ENCODE measurements at places on chromosomes 2 and 18.

DNA sequence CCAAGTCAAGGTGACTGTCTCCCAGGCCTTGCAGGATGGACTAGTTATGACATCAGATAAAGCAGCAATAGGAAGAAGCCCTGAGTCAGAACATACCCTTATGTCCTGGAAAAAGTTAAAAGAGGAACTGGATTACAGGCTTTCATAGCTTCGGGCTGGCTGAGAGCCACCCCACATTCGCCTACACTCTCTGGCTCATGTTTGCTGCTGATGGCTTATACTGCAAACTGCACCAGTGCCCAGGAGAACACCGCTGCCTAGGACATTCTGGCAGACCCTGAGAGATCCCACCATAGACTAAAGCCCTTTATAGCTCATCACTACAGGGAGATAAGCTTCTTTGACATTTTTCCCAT is 20.3 kb downstream of the SLC8A1 start:
- peak; percentile 85 for DNase-seq

DNA sequence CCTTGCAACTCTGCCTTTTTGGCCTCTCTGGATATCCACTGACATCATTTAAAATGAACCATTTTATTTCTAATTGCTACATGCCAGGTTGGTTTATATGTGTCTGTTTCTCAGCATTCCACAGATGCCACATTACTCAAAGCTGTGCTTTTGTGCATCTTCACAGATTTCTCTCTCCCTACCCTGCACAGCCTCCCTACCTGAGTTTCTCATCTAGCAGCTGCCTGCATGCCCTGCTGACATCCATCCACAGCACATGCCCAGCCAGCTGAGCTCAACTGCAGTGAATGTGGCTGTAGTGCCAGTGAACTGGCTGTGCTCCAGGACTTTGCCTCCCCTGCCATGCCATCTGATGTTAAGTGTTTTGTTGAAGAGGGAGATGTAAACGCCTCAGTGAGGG is 44.5 kb downstream of the PKP4 start:
- DNase-seq, result no peak

GRCh38 chr2:168244318-168244717 is 3.1 kb downstream of the STK39 start:
- no peak for DNase-seq

DNA sequence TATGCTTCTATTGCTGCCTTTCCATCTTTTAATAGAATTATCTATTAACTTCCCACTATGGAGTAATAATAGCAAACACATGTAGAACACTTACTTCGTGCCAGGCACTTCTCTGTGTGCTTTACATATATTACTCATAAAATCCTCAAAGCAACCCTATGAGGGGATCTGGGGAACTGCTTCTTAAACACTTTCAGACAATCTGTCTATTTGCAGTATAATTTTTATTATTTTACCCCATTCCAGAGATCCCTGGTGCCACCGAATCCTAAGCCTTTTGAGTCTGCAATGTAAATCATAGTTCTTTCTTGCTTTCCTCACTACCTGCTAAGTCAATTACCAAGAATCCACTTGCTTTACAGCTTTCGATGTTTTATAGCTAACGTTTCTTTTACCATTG is 25.6 kb upstream of the GCFC2 start:
- no peak for DNase-seq

DNA sequence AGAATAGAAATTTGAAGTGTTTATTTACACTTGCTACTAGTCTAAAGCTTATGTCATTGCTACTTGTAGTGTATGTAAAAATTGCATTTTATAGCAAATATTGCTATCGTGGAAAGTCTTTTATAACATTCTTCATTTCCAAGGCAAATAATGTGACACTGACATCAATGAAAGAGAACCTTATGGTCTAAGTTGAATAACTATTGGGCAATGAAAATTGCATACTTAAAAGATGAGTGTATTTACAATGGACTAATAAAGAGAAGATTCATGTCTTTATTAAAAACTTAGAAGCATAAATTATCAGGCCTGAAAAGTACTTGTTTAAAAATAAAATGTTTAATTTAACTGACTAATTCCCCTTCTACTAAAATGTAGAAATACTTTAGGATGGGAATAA is 82.2 kb downstream of the LRP1B start:
- DNase-seq, result no peak

DNA sequence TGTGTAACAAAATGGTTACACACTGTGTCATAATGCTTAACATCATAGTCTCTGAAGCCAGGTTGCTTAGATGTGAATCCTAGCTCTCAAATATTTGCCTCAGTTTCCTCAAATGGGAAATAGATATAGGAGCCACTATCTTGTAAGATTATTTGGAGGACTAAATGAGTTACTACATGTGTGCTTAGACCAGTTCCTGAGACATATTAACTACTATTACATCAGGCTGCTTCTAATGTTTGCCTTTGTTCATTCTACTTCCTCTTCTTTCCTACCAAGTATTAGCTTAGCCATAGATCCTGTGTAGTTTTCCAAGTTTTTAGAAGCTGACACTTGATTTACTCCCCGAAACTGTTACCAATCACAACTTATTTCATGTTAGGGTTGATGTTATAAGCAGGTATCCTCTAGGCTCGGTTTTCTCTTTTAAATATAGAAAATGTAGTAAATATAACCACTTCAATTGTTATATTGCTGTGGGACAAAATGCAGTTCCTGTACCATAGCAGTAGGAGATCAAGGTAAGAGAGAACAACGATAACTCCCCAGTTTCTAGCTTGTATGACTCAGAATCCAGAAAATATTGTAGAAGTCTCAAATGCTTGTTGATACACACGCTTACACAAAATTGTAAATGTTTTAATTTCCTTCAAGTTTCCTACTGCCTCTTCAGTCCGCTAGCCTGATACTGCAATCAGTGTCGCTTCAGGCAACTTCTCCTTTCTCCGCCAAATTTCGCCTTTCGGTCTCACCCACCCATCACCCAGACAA is 751 bp upstream of the DNAJC10 start:
- DNase-seq, result peak; percentile 54

- no peak for DNase-seq
These were observed 126.0 kb upstream of the KLF7 start for GRCh38 chr2:207291625-207292252.

- DNase-seq, result no peak
These were observed 40.0 kb downstream of the FN1 start for GRCh38 chr2:215395687-215396460.

DNA sequence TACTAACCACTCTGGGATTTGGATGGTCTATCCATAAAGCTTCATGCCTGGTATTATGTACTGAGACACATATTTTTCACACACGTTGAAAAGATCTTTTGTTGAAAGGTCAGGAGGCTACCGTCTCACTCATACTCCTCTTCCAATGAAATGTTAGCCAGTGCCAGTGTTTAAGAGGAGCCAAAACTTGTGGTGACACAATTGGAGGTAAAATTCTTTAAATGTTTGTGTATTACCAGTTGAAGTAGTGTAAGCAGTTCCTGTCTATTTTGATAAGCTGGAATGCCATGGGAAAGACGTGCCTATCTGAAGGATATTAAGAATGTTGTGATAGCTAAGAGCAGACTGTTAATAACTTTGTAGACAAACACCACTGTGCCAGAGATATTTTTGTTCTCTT is 32.1 kb downstream of the MARCHF7 start:
- no peak for DNase-seq

DNA sequence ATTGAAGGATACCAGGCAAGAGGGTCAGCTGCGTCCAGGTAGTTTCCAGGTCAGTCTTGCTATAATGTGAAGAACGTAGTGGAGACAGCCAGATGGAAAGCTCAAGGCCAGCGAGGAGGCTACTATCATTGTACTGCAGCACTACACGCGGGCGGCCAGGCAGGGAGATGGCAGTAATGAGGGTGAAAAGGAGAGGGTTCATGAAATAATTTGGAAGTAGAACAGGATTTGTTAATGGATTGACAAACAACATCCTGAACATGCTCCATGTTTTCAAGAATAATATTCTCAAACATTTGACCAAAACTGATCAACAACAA is 17.1 kb downstream of the SPIRE1 start:
- no peak for DNase-seq

- DNase-seq, result peak; percentile 50
These were observed 46.4 kb upstream of the SELENOI start for GRCh38 chr2:26299471-26300101.

DNA sequence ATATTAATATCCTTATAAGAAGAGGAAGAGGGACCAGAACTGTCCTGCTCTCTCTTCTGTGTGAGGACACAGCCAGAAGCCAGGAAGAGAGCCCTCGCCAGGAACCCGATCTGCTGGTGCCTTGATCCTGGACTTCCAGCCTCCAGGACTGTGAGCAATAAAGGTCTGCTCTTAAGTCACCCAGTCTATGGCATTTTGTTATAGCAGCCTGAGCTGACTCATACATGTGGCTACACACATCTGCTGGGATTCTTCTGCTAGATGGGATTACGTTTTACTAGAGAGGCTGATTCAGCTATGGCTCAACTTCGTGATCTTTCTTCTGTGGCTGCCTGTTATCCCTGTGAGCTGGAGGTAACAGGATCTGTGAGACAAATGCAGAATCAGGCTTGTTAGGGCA is 29.6 kb downstream of the ARL4C start:
- DNase-seq, result peak; percentile 35

DNA sequence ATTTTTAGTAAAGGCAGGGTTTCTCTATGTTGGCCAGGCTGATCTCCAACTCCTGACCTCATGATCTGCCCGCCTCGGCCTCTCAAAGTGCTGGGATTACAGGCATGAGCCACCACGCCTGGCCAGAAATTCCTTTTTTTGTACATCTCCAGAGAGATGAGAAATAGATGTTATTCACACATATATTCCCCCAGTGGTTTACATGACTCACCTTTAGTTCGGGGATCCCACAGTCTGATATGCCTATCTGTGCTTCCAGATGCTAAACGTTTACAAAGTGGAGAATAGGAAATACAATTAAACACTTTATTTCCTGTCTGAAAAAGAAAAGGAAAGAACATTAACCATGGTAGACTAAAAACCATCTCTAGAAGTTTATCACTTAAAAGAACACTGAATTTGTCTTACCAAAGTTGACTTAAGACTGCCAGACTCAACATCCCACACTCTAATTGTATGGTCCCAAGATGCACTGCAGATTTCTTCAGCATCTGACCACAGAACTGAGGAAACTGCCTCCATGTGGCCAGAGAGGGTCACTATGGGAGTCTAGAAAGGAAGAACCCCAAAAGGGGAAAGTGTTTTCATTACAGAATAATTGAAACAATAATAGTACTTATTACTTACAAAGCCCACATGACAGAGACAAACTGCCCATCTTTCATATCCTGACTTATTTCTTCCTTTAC is 12.6 kb upstream of the ICA1L start:
- DNase-seq, result peak; percentile 17

GRCh38 chr2:171319164-171319810 is 114.5 kb downstream of the METTL8 start:
- DNase-seq, result peak; percentile 65

- no peak for DNase-seq
These were observed 60.2 kb downstream of the RALBP1 start for GRCh38 chr18:9535430-9535991.

DNA sequence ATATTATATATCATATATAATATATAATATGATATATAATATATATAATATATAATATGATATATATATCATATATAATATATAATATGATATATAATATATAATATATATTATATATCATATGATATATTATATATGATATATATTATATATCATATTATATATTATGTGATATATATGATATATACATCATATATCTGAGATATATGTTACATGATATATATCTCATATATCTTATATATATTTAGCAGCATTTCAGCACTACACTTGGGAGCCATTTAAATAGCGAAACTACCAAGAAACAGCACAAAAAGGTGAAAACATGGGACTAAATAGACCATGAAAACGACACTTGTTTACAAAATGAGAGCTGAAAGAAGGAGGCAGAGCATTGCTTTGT is 37.3 kb downstream of the KCMF1 start:
- DNase-seq, result no peak

GRCh38 chr2:96869822-96870625 is at the start of gene SEMA4C:
Gene SEMA4C (minus strand): TSS chr2:96870080. CDS start chr2:96867886, 2,194 bp downstream.
- DNase-seq, result no peak

DNA sequence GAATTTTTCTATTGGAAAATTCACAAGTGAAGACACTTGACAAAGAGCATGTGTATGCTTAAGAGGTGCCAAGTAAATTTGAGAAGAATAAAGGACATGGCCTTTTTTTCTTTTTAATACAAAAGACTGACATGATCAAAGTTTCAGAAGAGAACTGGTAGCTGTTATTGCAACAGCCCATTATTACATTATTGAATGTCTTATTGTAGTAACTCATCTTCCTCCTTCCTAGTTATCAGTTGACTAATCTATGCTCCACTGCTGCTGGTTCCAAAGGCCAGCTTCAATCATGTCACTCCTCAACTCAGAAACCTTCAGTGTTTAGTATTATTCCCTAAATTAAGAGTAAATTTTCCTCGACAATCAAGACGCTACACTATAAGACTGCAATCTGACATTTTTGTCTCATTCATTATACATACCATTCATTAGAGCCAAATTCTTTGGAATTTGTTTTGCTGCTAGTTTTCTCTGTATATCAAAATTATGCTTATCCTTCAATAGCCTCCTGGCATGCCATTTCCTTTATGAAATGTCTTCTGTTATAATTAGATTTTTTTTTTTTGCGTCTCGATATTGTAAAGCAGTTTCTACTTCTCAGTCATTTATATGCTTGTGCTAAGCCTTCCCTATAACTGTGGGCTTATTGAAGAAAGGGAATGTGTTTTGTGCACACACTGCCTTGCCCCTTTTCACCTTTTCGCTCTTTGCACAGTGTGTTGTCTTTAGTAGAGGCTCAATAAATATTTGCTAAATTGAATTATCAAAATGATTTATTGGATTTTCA is 27.9 kb downstream of the ITGA4 start:
- no peak for DNase-seq

DNA sequence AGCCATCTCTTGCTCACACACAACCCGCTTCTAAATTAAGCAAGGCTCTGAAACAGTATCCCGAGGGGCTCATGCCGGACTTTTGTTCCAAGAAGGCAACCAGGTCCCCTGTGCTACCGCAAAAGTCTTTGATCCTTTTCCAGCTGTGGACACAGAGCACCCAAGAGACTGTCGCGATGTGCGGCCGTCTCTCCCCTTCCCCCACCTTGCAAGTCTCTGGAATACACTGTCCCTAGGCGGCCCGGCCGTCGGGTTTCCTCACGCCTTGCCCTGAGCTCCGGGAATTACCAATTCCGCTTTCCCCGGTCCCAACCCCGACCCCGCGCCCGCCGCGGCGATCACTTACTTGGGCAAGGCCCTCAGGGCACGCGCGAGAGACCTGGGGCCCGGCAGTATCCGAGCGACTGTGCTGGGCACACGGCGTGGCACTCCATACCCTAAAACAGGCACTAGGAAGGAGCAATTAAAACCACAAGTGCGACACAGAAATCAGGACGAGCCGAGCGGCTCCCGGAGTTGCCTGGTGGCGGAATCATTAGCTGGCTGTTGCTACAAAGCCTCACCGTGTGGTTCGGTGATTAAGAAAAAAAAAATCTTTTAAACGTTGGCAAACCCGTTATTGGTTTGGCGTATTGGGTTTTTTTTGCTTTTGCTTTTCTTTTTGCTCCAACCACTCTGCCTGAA is 2.2 kb upstream of the DLX1 start:
- peak; percentile 63 for DNase-seq

GRCh38 chr18:48862132-48862531 is 88.6 kb downstream of the SMAD7 start:
- DNase-seq, result no peak
